GF-D8 (cell line): ENCODE measurements at places on chromosomes 3 and 15.

DNA sequence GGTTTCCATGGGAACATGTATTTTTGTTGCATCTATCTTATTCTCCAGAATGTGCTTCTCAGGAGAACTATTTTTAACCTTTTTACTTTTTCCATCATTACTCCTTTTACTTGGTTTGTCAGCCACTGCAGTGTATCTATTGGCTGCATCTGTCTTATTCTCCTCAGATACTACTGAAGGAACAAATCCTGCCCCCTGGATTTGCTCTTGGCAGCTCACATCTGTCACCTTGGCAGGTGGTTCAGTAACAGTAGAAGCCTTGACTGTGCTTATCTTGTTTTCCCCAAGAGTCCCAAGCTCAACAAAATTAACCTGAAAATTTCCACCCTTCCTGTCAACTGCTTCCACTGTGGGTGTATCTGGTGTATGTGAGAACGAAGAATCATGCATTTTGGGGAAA is 106.0 kb downstream of the MAP4 start:
- no peak for DNase-seq

DNA sequence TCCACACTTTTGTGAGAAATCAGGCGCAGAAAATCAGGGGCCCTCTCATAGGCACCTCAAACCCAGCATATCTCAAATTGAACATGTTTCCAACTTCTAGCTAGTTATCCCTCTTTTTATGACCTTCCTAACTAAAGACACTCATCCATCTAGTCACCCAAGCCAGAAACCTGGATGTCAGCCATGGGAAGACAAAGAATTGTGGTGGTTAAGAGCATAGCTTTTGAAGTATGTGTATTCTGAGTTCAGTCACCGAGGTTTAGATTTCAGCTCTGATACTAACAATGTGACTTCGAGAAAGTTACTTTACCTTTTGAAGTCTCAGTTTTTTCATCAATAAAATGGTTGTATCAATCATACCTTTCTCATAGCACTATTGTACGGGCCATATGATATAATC is 495.5 kb downstream of the NLGN1 start:
- DNase-seq = no peak

DNA sequence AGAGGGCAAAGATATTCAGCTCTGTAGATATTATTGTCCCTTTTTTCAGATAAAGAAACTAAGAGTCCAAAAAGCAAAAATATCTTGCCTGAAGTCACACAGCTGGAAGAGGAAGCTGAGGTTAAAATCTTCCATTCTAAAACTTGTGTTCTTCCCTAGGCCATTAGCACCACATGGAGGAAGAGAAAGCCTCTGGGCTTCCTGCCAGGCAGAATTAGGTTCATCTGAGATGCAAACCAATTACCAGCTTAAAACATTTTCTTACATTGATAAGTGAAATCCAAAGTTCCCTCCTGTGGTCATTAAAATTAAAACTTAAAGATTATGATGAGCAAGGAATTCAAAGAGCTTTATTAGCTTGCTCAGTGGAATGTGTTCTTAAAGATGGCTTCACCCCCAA is 235.3 kb upstream of the SETMAR start:
- no peak for DNase-seq

DNA sequence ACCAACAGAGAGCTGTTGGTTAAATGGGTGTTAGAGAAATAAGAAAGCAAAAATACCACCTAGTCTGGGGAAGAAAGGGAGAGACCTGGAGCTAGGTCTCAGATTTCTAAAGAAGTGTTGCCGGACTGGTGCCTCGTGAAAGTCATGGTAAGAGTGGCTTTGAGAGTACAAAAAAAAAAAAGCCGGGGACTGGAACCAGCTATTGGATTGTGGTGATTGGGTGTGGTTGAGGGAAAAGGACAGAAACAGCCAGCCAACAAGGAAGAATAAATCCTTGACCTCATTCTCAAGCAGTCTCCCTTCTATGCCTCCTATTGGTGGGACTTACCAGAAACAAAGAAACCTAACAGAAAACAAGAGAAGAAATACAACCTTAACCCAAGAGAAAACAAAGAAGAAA is 346.4 kb upstream of the KCNMB2 start:
- DNase-seq = no peak

GRCh38 chr3:162512488-162512887 is 1015.9 kb downstream of the OTOL1 start:
- DNase-seq = no peak

DNA sequence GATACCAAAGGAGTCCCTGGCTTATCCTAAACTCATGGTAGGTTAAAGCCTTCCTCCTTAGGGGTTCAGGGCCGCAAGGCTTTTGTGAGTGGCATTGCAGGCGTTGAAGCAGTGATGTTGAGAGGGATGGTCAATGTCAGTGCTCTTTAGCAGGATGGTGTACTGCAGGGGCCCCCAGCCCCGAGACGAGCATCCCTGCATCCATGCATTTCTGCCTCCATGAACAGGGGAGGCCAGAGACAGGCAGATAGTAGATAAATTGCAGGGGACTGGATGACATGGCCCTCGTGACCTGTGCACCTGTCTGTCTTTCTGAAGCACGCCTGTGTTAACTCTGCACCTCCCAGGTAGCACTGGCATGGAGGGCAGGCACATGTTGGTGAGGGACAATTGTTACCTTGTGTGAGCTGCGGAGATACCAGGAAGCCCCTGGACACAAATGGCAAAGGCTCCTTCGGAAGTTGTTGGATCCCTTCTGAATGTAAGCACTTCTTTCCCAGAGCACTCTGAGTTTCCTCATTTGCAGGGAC is 133.5 kb downstream of the SNRPN start:
- no peak for DNase-seq

DNA sequence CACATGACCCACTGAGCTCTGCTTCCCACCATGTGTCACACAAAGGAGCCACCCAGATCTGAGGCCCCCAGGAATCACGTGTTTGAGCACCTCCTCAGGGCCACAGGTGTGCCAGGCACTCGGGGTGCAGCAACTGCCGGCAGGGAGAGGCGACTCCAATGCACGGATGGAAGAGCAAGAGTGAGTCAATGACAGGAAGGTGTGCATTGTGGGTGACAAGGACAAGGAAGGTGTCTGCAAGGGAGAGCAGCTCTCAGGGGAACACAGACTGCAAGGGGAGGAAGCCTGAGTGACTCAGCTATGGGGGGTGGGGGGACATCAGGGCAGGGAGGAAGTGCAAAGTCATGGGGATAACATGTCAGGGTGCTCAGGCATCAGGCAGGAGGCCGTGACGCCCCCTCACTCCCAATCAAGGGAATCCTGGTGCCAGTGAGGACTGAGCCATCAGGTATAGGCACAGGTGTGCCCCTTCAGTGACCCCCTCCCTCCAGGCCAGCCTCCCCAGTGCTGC is 67.4 kb downstream of the NUP210 start:
- DNase-seq = peak; percentile 50

- no peak for DNase-seq
These were observed 1.0 kb downstream of the PDE12 start for GRCh38 chr3:57557085-57557537.

GRCh38 chr3:188187053-188187452 is 33.1 kb downstream of the LPP start:
- DNase-seq = no peak

DNA sequence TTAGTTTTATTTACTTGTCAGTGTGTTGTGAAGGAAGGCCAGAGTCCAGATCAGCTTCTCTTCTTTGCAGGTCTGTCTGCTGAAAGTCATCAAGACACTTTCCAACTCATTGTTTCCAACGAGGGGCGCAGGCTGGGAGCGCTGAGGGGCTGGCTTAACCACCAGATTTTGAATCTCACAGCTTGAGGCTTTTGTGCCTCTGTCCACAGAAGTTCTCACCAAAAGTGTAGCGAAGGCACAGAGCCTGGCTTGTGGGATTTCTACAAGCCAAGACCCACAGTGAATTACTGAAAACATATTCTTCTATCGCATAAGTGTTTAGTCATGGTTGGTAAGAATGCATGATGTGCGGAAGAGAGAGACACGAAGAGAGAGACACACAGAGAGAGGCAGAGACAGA is 35.2 kb downstream of the BHLHE40 start:
- no peak for DNase-seq

DNA sequence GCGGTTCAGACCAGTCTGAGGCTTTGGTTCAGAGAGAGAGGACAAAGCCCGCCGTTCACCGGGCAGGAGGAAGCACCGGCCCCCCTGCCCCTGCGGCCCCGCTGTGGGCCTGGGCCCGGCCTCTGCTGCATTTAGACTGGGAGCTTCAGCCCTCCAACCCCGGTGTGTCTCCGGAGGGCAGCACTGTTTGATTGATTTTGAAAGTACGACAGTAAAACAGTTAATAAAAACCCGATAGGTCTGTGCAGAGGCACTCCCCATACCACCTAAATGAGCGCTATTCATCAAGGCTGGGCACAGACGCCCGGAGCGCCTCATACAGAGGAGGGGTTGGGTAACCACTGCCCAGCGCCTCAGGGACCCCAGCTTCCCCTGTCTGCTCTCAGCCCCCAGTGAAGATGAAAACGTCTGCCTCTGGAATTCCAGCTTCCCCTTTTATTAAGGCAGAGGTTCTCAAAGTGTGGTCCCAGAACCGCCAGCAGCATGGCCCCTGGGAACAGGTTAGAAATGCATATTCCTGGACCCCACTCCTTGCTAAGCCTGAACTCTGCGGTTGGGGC is 256.7 kb upstream of the TLE3 start:
- DNase-seq = no peak

DNA sequence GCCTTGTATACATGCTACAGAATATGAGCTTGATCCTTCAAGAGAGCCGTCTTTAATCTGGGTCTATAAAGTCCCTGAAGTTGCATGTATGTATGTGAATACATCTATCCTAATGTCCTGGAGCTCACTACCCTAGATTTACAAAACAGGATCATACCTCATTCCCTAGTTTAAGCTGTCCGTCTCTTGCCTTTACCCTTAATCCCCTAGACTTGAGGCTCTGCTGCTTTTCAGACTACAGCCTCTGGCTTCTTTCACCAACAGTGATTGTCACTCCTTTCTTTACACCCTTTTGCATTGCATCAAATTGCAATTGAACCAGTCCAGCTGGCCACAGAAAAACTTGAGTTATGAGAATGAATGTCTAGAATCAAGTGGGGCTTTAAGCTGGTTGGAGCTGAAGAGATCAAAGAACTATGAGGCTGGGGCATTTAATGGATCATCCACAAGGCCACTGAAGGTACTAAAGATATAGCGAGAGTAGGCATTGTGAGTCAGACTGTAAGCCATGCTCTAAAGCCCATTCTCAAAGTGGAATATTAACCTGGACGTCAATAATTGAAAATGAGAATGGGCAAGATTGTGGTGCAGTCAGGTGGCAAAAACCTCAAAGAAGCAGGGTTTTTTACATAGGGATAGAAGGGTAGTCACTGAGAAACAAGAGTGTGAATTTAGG is 12.3 kb upstream of the PLD1 start:
- no peak for DNase-seq

DNA sequence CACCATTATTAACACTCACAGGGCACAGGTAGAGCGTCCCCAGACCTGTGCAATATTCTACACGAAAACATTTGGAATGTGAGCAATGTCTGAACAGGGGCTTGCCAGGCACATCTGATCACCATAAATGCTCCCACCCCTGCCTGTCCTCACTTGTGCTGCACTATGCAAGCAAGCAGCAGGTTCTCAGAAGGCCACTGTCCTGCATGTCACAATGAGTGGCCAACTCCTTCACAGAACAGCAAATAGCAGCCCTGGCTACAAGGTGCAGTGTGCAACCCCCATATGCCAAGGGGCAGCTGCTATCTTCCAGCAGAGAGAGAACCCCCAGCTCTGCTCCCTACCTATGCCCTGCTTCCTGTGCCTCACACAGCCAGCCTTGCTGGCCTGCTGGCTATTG is 32.6 kb downstream of the SEC22C start:
- DNase-seq = no peak

DNA sequence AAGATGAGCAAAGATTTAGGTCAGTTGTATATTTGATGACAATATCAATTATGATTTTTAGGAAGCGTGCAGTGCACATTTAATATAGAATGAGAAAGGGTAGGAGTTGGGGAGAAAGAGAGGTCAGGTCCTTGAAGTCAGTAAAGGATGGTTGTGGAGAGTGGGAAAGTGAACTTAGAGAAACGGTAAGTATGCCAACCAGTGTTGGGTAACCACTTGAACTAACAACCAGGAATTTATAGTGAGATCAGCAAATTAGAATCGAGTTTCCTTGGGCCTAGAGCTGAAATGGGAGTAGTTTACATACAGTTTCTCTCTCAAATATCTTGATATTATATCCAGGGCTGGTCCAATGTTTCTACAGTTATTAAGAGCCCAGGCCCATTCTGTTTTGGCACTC is 188.5 kb upstream of the RBMS3 start:
- no peak for DNase-seq

DNA sequence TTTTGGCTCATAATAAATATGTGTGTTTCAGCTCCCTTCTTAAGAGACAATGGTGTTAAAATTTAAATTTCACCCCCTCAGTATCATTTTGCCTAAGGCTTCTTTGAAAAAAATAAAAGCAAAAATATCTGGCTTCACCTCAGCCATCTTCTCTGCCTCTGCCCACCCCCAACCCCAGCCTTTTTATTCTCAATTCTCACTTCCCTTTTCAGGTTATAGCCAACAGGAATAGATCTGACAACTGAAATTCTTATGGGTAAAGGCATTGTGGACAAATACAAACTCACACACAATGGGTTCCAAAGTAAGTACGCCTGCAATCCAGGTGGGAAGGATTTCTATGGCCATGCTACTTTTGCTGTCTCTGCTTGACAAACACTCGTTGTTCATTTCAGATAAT is 399.0 kb upstream of the ARRDC4 start:
- no peak for DNase-seq

GRCh38 chr15:101025896-101026631 is 106.9 kb downstream of the LRRK1 start:
- DNase-seq = no peak

- DNase-seq = no peak
These were observed 318.5 kb upstream of the ARPP21 start for GRCh38 chr3:35320646-35321407.

DNA sequence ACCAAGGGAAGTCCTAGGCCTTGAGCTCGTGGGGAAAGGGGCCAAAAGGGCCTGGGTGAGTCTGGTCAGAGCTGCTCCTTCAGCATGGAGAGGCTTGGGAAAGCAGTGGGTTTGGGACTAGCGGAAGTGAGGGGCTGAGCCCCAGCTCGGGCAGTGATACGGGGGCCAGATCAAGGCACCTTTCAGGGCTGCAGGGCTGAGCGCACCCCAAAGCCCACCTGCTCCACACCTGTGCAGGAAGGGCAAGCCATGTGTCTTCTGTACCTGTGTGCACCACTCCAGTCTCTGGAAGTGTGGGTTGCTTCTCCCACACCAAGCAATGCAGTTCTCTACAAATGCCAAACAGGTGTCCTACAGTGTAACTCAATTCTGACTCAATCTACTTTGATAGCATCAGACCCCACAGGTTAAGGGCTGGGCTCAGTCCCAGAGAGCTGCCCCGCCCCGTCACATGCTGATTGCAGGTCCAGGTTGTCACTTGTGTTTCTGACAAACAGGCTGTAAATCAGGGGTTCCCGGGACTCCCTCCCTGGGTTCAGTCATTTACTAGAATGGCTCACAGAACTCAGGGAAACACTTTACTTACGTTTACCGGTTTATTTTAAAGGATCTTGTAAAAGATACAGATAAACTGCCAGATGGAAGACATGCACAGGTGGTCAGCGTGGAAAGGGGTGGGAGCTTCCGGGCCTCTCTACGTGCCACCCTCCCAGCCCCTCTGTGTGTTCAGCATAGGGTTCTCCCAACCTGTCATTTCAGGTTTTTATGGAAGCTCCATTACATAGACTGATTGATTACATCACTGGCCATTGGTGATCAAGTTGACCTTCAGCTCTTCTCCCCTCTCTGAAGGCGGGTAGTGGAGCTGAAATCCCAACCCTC is 28.8 kb upstream of the KLF13 start:
- DNase-seq = no peak
